T follicular helper cell (primary cell): ENCODE measurements at places on chromosomes 13 and 19.

- DNase-seq, result no peak
These were observed 128.6 kb downstream of the ZNF100 start for GRCh38 chr19:21638776-21639175.

- no peak for DNase-seq
These were observed 6.0 kb upstream of the ATG4D start for GRCh38 chr19:10537668-10538067.

- no peak for DNase-seq
These were observed 40.6 kb upstream of the LATS2 start for GRCh38 chr13:21101865-21102576.

DNA sequence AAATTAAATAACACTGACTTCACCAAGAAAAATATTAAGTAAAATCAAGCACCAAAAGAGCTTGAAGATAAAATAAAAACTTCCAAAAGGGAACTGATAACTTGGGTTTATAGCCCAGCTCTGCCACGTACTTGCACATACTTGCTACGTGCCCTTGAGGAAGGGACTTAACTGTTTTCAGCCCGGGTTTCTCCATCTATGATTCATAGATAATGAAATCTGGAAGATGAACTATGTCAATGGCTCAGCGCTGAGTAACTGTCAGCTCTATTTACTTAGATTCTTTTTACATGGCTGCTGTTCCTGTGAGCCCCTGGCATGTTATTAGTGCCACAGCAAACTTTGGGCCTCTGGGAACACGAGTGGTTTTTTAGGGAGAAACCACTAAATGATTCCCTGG, 9.6 kb upstream of the ZC3H13 start:
- DNase-seq, result no peak

DNA sequence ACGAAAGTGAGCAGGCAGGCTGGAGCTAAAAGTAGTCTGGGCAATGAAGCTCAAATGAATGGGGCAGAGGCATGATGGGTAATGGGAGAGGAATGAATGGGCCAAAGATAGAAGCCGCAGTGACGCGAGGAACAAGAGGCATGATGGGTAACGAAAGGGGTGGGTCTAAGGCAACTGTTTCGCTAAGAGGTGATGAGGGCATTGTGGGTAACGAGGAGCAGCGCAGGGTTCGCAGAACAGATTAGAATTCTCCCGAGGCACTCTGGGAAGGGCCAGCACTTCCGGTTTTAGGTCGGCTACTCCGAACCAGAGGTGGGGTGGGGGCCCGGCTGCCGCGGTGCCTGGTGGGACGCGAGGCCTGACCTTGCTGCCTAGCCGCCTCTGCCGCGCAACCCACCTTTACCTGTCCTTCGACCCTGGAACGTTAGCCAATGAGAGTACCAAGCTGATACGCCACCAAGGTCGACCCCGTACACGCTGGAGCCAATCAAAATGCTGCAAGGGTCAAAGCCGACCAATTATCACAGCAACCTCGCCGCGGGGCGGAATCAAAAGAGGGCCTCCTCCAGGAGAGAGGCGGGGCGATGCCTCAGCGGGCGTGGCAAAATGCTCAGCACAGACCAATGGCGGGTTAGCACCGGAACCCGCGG, 563 bp upstream of the TOMM40 start:
- DNase-seq, result no peak

DNA sequence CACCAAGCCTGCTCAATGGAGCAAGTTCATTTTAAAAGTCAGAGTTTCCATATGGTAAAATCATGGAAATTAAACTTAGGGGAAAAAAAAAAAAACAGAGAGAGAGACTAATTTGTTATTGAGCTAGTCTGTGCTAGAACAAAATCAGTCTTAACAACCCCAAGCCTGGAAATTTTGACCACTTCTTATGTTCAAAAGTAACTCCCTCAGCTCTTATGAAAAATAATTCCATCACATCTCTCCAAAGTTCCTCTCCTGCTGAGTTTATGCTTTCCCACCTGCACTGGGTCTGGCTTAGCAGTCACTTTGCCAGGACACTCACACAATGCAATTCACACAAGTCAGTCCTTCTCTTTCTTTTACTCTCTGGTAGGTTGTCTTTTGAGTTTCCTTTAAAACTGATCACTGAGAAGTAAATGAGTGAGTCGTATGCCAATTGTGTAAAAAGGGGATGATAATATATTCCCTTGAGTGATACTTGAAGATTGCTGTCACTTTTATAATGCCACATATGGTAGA, 92.6 kb downstream of the ENOX1 start:
- no peak for DNase-seq
